ENCODE measurements at places on chromosomes 7 and 10.

GRCh38 chr7:156833312-156833711 lies 59.7 kb downstream of the LMBR1 start:
- H3K27ac ChIP-seq: no peak overlapping the region
- no peaks in the 10 kb centered on the region for H3K27me3 ChIP-seq
- H3K4me3 ChIP-seq: no peak overlapping the region
- H3K36me3 ChIP-seq: no peaks in the 10 kb centered on the region
- H3K4me1 ChIP-seq: peaks cover 12% of the 10 kb centered on the region

DNA sequence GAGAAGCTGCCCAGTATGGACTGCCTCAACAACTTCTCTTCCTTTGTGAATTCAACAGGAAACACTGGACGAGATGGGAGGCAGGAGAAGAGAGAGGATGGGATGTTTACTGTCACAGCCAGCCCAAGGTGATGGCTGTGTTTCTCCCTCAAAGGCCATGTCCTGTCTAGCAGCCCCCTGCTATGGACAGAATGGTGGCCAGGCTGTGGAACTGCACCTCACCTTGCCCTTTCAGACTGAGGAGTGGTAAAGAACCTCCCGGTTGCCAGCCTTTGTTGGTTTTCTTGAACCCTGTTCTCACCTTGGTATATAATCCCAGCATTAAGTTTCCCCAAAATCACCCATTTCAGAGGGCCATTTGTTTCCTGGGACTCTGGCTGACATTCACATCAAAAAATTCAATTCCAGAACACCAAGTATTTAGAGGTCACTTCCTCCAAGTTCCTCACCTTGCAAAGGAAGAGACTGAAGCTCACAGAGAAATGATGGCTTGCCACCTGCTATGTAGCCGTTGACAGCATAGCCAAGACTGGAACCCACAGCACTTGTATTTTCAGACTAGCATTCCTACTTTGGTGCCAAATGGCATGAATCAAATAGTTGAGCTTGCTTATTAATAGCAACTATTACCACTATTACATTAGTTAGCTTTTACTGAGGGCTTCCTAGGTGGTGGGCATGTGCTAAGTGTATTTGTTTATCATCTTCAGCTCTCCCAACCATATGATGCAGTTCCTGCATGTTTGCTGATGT lies 224.0 kb upstream of the GRB10 start:
- no peaks in the 10 kb centered on the region for H3K4me1 ChIP-seq
- H3K36me3 ChIP-seq: no peaks in the 10 kb centered on the region
- no peak for DNase-seq

DNA sequence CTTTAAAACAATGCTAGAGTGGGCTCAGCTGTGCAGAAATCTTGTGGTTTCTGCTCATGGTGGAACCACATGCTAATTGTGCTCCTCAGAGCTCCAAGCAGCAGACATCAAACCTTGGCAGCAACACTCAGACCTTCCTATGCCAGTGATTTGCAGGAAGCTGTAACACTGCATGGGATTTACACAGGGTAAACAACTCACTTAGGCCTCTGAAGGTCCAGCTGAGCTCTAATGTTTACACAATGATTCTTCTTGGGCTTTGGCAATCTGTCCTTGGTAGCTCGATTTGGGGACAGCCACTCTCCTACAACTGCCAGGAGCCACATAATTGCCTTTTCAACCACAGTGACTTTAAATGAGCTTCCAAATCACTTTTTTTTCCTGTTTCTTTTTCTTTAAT lies 97.7 kb upstream of the PDLIM1 start:
- H3K4me3 ChIP-seq: no peak overlapping the region
- DNase-seq: no peak
- H3K36me3 ChIP-seq: no peaks in the 10 kb centered on the region
- peaks cover 24% of the 10 kb centered on the region for H3K4me1 ChIP-seq
- H3K27ac ChIP-seq: peak overlapping the region; percentile 67

GRCh38 chr7:636396-636795 lies 90.1 kb upstream of the DNAAF5 start:
- no peaks in the 10 kb centered on the region for H3K36me3 ChIP-seq
- DNase-seq: no peak
- no peaks in the 10 kb centered on the region for H3K4me1 ChIP-seq
- no peaks in the 10 kb centered on the region for H3K27me3 ChIP-seq

DNA sequence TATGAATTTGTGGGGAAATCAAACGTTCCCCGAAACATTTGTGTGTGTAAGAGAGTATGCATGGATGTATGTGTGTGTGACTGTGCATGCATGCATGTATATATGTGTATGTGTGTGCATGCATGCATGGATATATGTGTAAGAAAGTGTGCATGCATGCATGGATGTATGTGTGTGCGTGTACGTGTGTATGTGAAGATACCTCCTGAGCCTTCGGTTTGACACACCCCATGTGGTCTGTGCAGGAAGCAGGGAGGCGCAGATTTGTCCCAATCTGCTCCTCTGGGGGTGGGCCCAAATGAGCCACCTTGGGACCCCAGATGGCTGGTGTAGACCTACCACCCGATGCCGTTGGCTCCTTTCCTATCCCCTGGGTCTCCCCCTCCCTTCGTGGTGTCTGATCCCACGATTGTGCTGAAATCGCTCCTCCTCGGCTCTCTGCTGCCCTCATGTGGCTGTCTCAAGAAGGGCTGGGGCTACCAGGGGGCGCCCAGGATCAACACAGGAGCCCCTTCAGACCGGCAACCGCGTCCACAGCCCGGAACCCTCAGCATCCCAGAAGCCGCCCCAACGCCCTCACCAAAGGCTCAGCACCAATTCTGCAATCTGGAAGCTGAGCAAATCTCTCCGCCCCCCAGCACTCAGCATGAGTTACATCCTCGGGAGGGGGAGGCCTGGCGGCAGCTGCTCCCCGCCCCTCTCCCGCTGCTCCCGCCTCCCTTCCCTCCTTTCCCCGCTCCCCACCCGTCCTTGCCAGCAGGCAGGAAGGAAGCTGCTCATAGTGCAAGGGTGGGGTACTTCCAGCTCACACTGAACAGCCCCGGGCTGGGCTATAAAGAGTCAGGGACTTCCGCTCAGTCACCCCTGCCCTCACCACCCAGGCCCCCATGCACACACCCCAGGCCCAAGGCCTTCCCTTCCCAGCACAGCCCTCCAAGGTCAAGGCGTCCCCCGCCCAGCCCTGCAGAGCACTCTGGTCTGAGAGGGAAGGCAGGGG lies 2.3 kb upstream of the NOS3 start:
- H3K36me3 ChIP-seq: no peaks in the 10 kb centered on the region
- H3K4me1 ChIP-seq: no peaks in the 10 kb centered on the region
- H3K27ac ChIP-seq: no peak overlapping the region
- no peak for DNase-seq
- H3K4me3 ChIP-seq: no peak overlapping the region

- DNase-seq: no peak
- no peaks in the 10 kb centered on the region for H3K4me1 ChIP-seq
- no peak overlapping the region for H3K4me3 ChIP-seq
- no peak overlapping the region for H3K27ac ChIP-seq
Observed at GRCh38 chr10:2948127-2948854, 119.1 kb upstream of the PFKP start.

All from gastrocnemius medialis (tissue), 4 donors.